ENCODE measurements at places on chromosomes 5 and 9.
A peak's percentile ranks its signal among the peaks of the same experiment; 100 is the strongest.

- no peak for DNase-seq
Measured at GRCh38 chr5:155389498-155389897, 375.9 kb downstream of the KIF4B start.

GRCh38 chr5:135847976-135848375, 13.5 kb downstream of the SLC25A48 start:
- DNase-seq, result no peak

DNA sequence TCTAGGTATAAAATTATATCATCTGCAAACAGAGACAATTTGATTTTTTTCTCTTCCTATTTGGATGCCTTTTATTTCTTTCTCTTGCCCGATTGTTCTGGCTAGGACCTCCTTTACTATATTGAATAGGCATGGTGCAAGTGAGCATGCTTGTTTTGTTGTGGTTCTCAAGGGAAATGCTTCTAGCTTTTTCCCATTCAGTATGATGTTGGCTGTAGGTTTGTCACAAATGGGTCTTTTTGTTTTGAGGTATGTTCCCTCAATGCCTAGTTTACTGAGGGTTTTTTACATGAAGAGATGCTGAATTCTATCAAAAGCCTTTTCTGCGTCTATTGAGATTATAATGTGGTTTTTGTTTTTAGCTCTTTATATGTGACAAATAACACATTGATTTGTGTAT, 198.2 kb upstream of the GHR start:
- DNase-seq, result no peak

DNA sequence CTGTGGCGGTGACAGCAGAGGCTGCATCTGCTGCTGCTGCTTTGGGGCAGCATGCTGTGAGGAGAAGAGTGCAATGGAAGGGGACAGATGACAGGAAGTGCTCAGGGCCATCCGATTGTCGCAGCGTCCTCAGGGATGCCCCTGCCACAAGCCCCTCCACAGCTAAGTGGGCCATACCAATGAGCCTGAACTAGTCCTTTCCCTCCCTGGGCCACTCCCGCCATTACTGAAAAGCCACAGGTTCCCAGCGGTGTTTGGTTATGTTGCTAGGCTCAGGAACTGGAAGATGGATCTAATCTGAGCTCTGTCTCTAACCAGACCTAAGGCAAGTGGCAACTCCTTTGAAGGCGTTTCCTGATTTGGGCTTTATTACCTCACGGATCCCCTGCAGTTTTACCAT, 109.2 kb downstream of the GAPVD1 start:
- no peak for DNase-seq

DNA sequence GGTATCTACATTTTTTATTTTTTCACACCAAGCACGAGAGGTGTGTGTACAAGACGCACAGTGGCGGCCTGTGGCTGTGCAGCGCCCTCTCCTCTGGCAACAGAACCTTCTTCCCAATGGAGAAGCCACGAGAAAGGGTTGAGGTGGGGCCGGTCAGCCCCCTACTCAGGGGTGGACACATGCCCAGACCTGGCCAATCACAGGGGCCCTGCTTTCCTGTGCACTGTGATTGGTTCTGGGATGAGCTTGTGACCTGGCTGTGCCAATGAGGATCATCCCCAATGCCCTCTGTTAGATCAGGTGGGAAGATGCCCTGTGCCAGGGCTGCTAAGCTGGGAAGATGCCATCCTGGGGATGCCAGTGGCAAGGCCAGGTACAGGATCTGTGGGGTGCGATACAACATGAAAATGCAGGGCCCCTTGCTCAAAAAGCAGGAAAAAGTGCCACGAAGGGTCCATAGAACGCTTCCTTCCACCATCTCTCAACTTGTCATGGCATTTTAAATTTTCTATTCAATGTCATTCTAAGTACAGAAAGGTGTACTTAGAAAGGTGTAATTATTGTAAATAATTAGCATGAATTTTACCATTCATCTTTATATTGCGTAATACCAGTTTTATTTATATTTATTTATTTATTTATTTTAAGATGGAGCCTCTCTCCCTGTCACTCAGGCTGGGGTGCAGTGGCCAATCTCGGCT, 15.4 kb downstream of the IER5L start:
- no peak for DNase-seq

- DNase-seq, result no peak
Measured at GRCh38 chr9:35757226-35757891, 3.3 kb upstream of the MSMP start.

GRCh38 chr5:141326088-141326854, 4.0 kb upstream of the PCDHGA1 start:
- peak; percentile 68 for DNase-seq

- DNase-seq, result no peak
Measured at GRCh38 chr9:133489253-133490190, 10.6 kb upstream of the SLC2A6 start.

All from CD4-positive, alpha-beta T cell treated with Interleukin-4 for 4 hours (primary cell).